Activated T-helper 2 cell treated with anti-CD3 and anti-CD28 coated beads, Interferon-gamma antibody, Interleukin-2, Interleukin-4, amounts not matched to agents 10 μg/mL and 5 μg/mL and 100 μg/mL, durations not matched to agents 14 hours and 24 hours and 36 hours (primary cell): ENCODE measurements at places on chromosomes 1 and 21. TPM values are rescaled to one million over a fixed set of nuclear protein-coding genes. Genes with fewer than 3 reads are reported as not detected.
A peak's percentile ranks its signal among the peaks of the same experiment; 100 is the strongest.

GRCh38 chr1:12343823-12344487, 114.1 kb downstream of the VPS13D start:
- H3K27me3 ChIP-seq = no peaks in the 10 kb centered on the region
- no peak for DNase-seq
- peaks cover 60% of the 10 kb centered on the region for H3K36me3 ChIP-seq
- peak overlapping the region; percentile 13 for H3K27ac ChIP-seq

- no peak overlapping the region for H3K27ac ChIP-seq
- H3K4me3 ChIP-seq = no peak overlapping the region
- no peak for DNase-seq
Measured at GRCh38 chr1:58460469-58460868, 86.1 kb downstream of the OMA1 start.

- no peak overlapping the region for H3K4me3 ChIP-seq
- DNase-seq = no peak
- H3K27me3 ChIP-seq = no peaks in the 10 kb centered on the region
- peaks cover 49% of the 10 kb centered on the region for H3K4me1 ChIP-seq
- peaks cover 76% of the 10 kb centered on the region for H3K36me3 ChIP-seq
- H3K27ac ChIP-seq = no peak overlapping the region
Measured at GRCh38 chr1:116537040-116537831, 33.6 kb downstream of the CD58 start.

RNU1-3 gene
- 2,033 and 2,369 TPM in 2 replicates for total RNA-seq

ADAMTSL4 gene
- 2.7 and 2.9 TPM in 2 replicates for total RNA-seq
